ENCODE measurements at places on chromosomes 13 and 19. TPM values are rescaled to one million over a fixed set of nuclear protein-coding genes. Genes with fewer than 3 reads are reported as not detected.
A peak's percentile ranks its signal among the peaks of the same experiment; 100 is the strongest.

KRI1 gene
- total RNA-seq, result 11.3 TPM

KCNN1 gene
- total RNA-seq, result not detected

CDX2 gene
- total RNA-seq, result not detected

CD70 gene
- total RNA-seq, result not detected

TPTE2 gene
- not detected for total RNA-seq

SRRM5 gene
- not detected for total RNA-seq

CEACAM7 gene
- not detected for total RNA-seq

ZNF562 gene
- total RNA-seq, result 17.5 TPM

CEACAM1 gene
- not detected for total RNA-seq

DHRS12 gene
- total RNA-seq, result 5.7 TPM

DNA sequence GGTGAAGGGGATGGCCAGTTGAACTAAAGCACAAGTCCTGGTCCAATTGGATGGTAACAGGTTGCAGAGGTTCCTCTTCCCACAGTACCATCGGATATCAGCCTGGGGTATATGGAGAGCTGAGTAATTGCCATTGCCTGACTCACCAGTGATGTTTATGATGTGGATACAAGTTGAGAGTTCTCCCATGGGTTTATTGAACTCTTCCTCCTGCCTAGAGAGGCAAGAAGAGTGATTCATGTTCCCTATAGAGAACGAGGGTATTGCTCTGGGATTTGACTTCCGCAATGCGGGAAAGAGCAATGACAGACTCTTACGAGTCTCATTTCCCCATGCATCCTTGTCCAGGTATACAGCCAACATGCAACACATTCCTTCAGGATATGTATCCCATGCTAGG lies 111.3 kb upstream of the PCDH9 start:
- no peak overlapping the region for H3K27ac ChIP-seq
- no peak for DNase-seq
- no peaks in the 10 kb centered on the region for H3K36me3 ChIP-seq
- H3K4me1 ChIP-seq, result no peaks in the 10 kb centered on the region

DNA sequence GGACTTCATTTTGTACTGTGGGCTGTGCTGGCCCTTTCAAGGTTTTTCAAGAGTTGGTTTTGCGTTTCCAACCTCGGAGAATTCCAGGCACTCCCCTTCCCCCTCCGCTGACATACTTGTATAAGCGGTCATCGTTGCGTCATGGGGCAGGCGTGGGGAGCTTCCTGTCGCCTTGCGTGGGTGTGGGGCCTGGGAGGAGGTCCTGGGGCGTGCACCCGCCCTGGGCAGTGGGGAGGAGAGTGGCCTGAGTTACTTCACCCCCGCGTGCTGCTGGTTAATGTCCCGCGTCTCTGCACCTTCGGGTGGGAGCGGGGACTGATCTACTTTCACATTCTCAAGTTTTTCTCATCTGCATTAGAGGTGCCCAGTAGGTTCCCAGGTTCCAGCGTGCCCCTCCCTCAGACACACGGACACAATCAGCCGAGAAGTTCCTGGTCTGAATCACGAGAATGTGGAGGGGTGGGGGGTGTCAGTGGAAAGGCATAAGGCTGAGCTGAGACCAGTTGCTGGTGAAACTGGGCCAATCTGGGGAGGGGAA lies 4.1 kb downstream of the IER2 start:
- H3K4me1 ChIP-seq, result 0 out of 2 replicates have a peak, but pooled peaks cover 5% of the 10 kb centered on the region
- H3K27me3 ChIP-seq, result no peaks in the 10 kb centered on the region
- peak overlapping the region; percentile 94 for H3K27ac ChIP-seq
- DNase-seq, result peak; percentile 99

GRCh38 chr19:10138879-10139795 lies 19.4 kb upstream of the EIF3G start:
- DNase-seq, result no peak
- H3K4me1 ChIP-seq, result no peaks in the 10 kb centered on the region
- H3K27me3 ChIP-seq, result no peaks in the 10 kb centered on the region
- no peak overlapping the region for H3K27ac ChIP-seq
- peaks cover 16% of the 10 kb centered on the region for H3K36me3 ChIP-seq

GRCh38 chr13:112647256-112647655 lies 42.6 kb upstream of the ATP11A start:
- H3K27me3 ChIP-seq, result 0 out of 2 replicates have a peak, but pooled peaks cover 9% of the 10 kb centered on the region
- H3K36me3 ChIP-seq, result no peaks in the 10 kb centered on the region
- no peak overlapping the region for H3K27ac ChIP-seq

DNA sequence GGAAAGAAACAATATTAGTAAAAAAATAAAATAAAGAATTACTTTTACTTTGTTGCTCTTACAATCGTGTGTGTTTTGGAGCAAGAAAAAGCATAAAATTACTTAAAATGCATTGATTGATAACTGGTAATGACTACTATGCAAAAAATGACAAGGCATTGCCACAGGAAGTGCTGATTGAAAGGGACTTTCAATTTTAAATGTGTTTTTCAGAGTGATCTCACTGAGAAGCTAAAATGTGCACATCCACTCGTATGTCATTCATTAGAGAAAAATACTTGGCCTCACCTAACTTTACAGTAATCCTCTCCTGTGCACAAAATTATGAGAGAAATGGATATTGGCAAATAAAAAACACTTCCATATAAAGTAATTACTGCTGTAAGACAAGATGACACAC lies 934.9 kb downstream of the SLITRK6 start:
- no peaks in the 10 kb centered on the region for H3K27me3 ChIP-seq
- no peak overlapping the region for H3K4me3 ChIP-seq
- no peak for DNase-seq
- H3K36me3 ChIP-seq, result no peaks in the 10 kb centered on the region

DNA sequence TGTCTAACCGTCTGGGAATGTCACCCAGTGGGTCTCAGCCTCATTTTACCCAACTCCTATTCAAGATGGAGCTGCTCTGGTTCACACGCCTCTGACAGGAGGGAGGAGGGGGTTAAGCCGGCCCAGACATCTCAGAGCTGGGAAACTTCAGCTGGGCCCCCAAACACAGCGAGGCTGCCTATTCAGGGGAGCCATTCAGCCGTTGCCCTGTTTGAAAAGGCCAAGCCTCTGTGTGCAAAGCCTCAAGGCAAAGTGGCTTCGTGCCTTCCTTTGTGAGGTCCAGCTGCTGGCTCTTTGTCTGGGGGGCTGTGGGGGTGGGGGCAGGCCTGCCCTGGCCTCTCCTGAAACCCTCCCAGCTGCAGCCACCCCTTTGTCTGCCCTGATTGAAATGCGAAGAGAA lies 147.4 kb downstream of the PTPRS start:
- H3K4me3 ChIP-seq, result no peak overlapping the region
- H3K4me1 ChIP-seq, result no peaks in the 10 kb centered on the region
- no peak overlapping the region for H3K27ac ChIP-seq

DNA sequence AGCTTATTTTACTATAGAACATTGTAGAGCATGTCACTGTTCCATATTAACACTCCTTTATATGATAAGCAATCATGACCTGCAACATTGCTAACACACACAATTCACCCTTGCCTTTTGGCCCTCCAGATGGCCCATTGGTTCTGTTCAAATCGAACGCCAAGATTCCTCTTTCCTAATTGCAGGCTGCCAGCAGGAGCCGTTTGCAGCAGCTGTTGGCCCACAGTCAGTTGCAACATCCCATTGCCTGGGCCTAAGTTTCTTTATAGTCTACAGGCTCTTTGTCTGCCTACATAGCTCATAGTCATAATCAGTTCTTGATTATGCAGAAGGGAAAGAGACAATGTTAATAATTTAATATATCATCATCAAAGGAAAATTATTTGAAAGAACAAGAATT lies 37.6 kb downstream of the KCTD12 start:
- DNase-seq, result peak; percentile 54
- no peaks in the 10 kb centered on the region for H3K27me3 ChIP-seq
- H3K4me1 ChIP-seq, result peaks cover 28% of the 10 kb centered on the region

- H3K4me3 ChIP-seq, result peak overlapping the region; percentile 99
- no peaks in the 10 kb centered on the region for H3K36me3 ChIP-seq
- H3K4me1 ChIP-seq, result 0 out of 2 replicates have a peak, but pooled peaks cover 5% of the 10 kb centered on the region
- peak overlapping the region; percentile 89 for H3K27ac ChIP-seq
These were observed 1.8 kb downstream of the MAB21L1 start for GRCh38 chr13:35474496-35475211.

GRCh38 chr13:91313103-91313502 lies 34.4 kb upstream of the MIR17HG start:
- H3K27me3 ChIP-seq, result peaks cover 23% of the 10 kb centered on the region
- no peak overlapping the region for H3K27ac ChIP-seq
- H3K4me1 ChIP-seq, result no peaks in the 10 kb centered on the region
- no peak overlapping the region for H3K4me3 ChIP-seq

- no peak overlapping the region for H3K27ac ChIP-seq
- H3K4me1 ChIP-seq, result peaks cover 40% of the 10 kb centered on the region
- H3K27me3 ChIP-seq, result no peaks in the 10 kb centered on the region
- no peaks in the 10 kb centered on the region for H3K36me3 ChIP-seq
These were observed 64.4 kb upstream of the FRY start for GRCh38 chr13:31967155-31967554.

GRCh38 chr13:24834902-24835510 lies 71.0 kb downstream of the RNF17 start:
- no peaks in the 10 kb centered on the region for H3K4me1 ChIP-seq
- H3K27ac ChIP-seq, result no peak overlapping the region
- H3K36me3 ChIP-seq, result no peaks in the 10 kb centered on the region
- peaks cover 25% of the 10 kb centered on the region for H3K27me3 ChIP-seq
- DNase-seq, result no peak
- H3K4me3 ChIP-seq, result no peak overlapping the region

- peaks cover 19% of the 10 kb centered on the region for H3K4me1 ChIP-seq
- no peaks in the 10 kb centered on the region for H3K27me3 ChIP-seq
- no peak overlapping the region for H3K27ac ChIP-seq
- peaks cover 21% of the 10 kb centered on the region for H3K36me3 ChIP-seq
These were observed 1.2 kb upstream of the FAM83E start for GRCh38 chr19:48616041-48616436.

DNA sequence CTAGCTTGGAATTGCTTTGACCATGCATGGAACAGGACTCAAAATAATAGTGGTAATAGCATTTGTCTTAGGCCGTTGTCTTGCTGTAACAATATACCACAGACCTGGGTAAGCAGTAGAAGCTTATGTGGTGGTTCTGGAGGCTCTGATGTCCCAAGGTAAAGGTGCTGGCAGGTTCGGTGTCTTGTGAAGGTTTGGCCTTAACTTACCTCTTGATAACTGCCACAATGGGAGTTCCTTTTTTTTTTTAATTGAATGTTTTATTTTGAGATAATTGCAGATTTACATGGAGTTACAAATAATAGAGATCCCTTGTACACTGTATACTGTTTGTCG lies 5.8 kb downstream of the RPL21 start:
- H3K27me3 ChIP-seq, result no peaks in the 10 kb centered on the region
- H3K36me3 ChIP-seq, result peaks cover 62% of the 10 kb centered on the region
- no peak overlapping the region for H3K4me3 ChIP-seq
- DNase-seq, result no peak

DNA sequence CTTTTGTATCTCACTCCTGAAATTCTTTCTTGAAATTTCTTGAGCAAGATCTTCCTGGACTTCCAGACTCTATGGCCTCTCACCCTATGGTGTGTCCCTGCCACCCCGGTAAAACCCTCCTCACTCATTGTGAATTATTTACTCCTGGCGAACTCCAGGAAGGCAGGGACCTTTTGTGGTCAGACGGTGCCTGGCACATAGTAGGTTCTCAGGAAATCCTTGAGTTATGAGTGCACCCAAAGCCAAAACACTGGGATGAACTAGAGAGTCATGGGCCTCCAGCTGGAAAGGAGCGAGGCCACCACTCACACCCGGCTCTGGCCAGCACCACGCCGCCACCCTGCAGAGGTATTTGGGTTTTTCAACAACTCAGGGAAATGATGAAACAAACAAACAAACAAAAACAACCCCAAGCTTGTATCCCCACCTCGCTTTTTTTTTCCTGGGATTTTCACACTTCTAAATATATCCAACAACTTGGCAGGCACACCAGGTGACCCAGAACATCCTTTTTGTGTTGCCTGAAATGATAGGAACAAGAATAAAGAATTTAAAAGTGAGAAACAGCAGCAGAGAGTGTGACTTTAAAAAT lies 11.2 kb downstream of the HPN start:
- no peaks in the 10 kb centered on the region for H3K4me1 ChIP-seq
- no peaks in the 10 kb centered on the region for H3K36me3 ChIP-seq
- H3K4me3 ChIP-seq, result no peak overlapping the region
- H3K27ac ChIP-seq, result no peak overlapping the region
- no peak for DNase-seq
- H3K27me3 ChIP-seq, result peaks cover 18% of the 10 kb centered on the region

- no peak overlapping the region for H3K27ac ChIP-seq
- H3K36me3 ChIP-seq, result no peaks in the 10 kb centered on the region
- no peaks in the 10 kb centered on the region for H3K4me1 ChIP-seq
- no peak for DNase-seq
These were observed 26.8 kb upstream of the CYP4F8 start for GRCh38 chr19:15588265-15588664.

DNA sequence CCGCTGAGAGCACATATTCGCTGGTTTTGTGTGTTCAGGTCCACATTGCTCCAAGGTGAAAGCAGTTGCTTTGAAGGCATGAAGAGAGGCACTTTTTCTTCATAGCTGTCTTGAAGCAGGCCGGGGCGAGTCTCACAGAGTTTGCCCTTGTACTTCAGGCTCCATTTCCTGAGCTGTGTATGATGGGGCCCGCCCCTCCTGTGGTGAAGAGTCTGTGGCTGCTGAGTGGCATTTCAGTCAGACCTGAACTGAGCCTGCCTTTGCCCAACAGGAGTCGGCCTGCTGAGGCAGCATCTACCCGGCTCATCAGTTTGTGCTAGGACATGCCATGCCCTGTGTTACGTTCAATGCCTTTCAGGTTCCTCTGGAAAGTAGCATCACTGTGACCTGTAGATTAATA lies 44.4 kb upstream of the C1QTNF9 start:
- H3K4me1 ChIP-seq, result peaks cover 4% of the 10 kb centered on the region
- DNase-seq, result no peak
- no peak overlapping the region for H3K27ac ChIP-seq

DNA sequence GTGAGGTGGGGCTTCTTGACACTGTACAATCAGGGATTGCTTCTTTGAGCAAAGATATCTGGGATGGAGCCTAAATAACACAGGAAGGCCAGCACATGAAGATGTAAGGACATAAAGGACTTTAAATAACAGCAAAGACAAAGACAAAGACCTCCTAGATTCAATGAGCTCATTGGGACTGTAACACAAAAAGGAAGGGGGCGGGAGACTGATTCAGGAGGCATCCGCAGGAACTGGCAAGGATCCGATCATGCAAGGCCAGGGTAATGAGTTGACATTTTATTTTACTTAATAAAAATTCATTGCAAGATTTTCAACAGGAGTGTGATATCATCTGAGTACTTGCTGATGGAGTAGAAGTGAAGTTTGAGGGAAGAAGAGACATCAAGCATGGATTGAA lies 121.5 kb downstream of the LHFPL6 start:
- H3K36me3 ChIP-seq, result no peaks in the 10 kb centered on the region
- no peaks in the 10 kb centered on the region for H3K27me3 ChIP-seq
- no peak overlapping the region for H3K27ac ChIP-seq
- peak; percentile 64 for DNase-seq
- H3K4me3 ChIP-seq, result no peak overlapping the region
- peaks cover 47% of the 10 kb centered on the region for H3K4me1 ChIP-seq

- no peak overlapping the region for H3K27ac ChIP-seq
- no peaks in the 10 kb centered on the region for H3K4me1 ChIP-seq
- DNase-seq, result no peak
- H3K36me3 ChIP-seq, result no peaks in the 10 kb centered on the region
These were observed 958.2 kb downstream of the DIAPH3 start for GRCh38 chr13:59205501-59205900.

GRCh38 chr13:44760434-44760833 lies 184.3 kb upstream of the TSC22D1 start:
- H3K4me1 ChIP-seq, result peaks cover 38% of the 10 kb centered on the region
- H3K27me3 ChIP-seq, result no peaks in the 10 kb centered on the region
- no peak overlapping the region for H3K27ac ChIP-seq
